ENCODE measurements at places on chromosomes 1 and 21.

DNA sequence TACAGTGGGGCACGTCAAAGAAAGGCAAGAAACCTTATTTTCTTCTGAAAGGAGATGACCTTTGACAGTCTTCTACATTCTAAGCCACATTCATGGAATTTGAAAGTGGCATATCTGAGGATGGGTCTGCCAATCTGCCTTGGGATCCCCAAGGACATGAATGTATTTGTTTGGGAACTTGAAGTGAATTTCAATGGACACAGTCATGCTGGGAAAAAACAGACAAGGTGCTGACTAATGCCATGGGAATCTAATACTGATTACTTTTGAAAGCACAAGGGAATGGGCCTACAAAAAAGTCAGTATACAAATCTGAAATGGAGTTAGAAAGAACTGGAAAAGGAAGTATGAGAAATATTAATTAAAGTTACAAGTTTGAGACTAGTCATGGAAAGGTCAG, 128.8 kb downstream of the KCNJ6 start:
- DNase-seq = no peak

DNA sequence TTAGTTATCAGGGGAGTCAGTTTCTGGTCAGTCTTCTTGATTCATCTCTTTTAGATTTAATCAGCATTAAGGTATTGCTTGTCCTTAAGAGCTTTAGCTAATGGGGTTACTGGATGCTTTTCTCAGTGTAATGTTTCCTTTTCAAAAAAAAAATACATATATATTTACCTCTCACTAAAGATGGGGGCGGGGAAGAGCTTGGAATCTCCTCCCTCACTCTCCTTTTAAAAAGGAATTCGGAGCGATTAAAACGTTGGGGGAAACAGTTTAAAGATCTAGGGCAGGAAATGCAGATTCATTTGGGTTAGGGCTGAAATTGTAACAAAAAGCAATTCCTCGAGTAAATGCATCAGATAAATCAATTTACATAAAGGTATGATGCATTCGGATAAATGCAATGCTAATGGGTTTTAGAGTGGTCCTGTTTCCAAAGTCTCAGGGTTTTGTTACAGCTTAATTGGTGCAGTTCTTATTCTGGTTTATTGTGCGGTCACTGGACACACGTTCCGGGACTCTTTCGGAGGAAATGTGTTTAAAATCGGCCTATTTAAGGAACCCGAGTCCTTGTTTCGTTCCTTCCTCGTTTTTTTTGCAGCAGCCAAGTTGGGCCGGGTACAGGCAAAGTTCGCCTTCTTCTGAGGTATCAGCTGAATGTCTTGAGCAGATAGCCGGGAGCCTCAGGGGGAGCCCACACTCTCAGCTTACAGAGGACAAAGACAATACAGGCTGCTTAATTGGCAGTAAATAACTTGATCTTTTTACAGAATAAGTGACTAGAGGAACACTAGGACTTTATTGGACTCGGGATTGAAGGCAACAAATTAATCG, 1.6 kb downstream of the LMO4 start:
- DNase-seq = peak; percentile 40

- no peak for DNase-seq
Measured at GRCh38 chr21:29233611-29234540, 64.8 kb upstream of the BACH1 start.

GRCh38 chr21:40936178-40936577, 89.2 kb upstream of the DSCAM start:
- DNase-seq = no peak

DNA sequence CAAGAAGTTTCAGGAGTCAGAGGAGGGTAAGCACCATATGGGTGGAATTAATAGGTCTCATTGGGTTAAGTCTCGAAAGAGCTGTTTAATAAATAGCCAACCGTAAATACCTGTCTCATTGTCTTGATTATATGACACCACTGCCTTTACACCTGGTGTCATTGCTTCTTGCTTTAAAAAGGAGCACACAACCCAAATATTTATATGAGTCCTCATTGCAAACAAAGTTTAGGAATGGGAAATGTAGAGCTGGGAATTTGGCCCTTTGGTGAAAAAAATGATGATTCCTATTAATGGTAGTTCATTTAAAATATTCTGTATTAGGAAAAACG, 2.1 kb downstream of the BACH1 start:
- DNase-seq = no peak

DNA sequence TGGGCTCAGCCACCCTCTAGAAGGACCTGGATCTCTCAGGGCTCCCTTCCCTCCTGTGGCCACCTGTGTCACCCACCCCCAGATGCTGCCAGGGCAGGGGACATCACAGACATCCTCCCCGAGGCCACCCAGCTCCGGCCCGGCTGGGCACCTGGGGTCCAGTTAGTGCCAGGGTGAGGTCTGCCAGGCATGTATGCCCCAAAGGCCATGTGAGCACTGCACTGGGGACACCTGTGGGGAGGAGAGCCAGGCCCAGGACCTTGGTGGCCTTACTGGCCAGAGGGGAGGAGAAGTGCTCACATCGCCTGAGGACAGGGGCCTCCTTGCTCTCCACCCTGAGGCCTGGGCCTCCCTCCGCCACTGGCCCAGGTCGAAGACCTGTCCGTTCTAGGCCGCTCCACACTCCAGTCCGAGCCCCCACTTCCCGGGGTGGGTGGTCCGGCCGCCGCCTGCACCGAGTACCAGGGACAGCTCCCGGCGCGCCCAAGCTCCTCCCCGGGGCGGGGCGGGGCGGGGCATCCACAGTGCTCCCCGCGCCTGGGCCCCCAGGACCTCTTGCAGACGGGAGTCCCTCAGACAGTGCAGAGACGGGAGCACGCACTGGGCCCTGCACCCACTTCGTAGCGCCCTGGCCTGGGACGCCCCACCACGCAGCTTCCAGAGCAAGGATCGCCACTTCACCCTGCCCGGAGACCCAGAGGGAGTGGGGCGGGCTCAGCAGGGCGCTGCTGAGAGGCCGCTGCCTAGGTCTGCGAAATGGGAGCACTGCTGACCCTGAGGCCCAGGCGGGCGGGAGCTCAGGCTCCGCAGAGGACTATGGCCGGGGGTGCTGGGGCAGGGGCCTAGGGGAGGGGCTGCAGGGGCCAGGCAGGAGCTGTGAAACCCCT, 34.3 kb upstream of the CCDC27 start:
- no peak for DNase-seq

GRCh38 chr1:247366926-247367645, 35.4 kb upstream of the ZNF496 start:
- DNase-seq = no peak

DNA sequence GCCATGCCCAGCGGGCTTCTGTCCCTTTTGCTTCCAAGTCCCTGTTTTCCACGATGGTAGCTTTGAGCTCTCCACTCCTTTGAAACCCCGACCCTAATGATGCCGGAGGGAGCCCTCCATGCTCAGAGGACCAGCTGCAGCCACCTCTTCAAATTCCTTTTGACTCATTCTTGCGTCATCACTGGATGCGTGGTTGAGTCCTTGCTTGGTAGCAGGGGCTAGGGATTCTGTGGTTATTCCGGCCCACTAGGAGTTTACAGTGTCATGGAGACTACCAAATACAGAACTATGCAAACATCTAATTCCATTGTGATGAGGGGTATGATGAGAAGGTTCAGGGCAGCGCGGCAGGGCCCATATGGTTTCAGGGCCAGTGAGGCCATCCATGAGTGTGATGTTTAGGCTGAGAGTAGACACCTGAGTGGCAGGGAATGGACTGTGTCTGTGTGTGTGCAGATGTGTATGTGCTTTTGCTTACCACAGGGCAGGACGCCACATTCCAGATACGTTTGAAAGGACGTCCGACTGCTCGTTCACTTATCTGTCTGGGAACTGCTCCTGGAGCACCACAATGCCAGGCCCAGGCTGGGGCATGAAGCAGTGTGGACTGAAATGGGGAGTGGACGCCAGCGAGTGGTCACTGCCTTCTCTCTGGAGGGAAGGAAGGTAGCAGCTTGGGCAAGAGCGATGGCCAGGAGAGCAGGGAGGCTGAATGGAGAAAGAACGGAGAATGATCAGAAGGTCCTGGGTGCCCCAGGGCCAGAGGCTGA, 30.4 kb upstream of the ZBTB21 start:
- no peak for DNase-seq

DNA sequence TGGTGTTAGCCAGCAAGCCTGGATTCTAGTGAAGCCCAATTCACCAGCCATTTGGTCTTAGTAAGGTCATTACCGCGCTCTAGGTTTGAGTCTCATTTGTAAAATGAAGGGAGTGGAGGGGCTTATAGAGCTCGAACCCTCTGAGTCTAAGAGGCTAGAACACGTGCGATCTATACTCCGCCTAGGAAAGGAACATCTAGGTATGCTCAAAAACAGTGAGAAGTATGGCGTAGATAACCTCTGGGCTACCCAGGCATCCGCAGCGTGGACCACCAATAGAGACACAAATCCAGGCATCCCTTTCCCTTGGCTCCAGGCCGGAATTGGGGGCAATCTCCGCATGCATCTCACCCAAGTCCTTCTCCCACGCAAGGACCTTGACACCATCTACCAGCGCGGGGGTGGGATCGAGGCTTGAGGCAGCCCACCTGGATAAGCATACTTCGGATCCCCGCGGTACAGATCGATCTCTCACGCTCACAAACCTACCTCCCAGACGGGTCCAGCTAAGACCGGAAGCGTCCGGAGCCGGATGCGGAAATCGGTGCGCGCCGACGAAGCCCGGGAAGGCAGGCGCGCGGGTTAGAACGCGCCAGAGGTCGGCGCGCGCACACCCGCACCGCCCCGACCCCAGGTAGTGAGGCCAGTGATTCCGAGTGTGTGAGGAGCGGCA, at the start of gene METTL25B:
METTL25B (plus strand) TSS at position 544 of the 673 bp plus-strand sequence. CDS start 636 bp downstream, outside the sequence.
- no peak for DNase-seq

DNA sequence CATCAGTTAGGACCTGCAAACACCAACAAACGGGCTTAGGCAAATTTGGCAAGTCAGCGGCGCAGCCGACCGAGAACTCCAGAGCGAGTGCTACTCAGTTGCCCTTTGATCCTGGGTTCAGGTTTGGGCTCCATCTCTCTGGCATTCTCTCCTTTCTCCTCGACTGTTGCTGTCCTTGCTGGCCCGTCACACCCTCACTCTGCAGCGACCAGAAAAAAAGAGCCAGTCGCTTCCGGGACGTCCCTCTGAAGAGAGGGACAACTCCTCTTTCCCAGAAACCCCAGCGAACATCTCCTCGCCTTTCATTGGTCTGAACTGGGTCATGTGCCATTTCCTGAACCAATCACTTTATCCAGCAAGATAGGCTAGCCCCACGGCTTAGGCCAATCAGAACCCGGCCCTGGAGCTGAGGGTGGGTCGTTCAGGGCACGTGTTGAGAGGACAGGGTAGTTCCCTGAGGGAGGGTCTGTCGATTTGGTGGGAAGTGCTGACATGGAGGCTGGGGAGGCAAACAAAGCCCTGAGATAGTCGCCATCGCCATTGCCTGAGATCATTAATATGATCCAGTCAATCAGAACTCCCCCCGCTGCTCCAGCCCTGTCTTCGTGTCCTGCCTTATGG, 113.7 kb downstream of the PTPRU start:
- no peak for DNase-seq

- DNase-seq = no peak
Measured at GRCh38 chr1:117059334-117059677, 820 bp upstream of the TTF2 start.

DNA sequence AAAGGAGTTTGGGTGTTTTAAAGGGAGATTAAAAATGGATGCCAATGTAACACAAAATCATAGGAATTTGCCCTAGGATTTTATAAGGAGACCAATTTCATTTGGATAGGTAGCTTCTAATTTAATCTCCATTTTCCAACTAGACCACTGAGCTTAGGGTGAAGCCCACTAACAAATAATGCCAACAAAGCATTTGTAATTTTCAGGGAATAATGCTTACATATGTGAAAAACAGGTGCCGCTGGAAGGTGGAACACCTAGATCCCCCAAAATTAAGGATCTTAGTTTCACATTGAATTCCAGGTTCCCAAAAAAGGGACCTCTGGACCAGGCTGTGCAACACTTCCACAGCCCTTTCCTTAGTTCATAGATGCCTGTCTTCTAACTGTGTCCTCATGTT, 66.2 kb upstream of the B3GALT5 start:
- DNase-seq = no peak

DNA sequence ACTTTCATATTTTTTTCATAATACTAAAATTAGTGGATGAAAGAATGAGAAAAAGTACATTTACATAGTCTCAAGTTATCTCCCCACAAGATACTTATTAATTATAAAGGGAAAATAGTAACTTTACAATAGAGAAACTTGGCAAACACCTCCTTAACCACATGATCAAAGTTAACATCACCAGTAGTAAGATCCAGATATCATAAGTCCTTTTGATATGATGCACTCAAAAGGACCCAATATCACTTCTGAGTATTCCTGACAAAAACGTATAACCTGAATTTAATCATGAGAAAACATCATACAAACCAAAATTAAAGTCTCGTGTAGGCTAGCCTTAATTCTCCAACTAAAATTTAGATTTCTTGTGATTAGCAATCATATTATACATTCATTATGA, 67.4 kb downstream of the LYST start:
- DNase-seq = no peak

GRCh38 chr1:95475686-95476457, 241.9 kb downstream of the RWDD3 start:
- no peak for DNase-seq

DNA sequence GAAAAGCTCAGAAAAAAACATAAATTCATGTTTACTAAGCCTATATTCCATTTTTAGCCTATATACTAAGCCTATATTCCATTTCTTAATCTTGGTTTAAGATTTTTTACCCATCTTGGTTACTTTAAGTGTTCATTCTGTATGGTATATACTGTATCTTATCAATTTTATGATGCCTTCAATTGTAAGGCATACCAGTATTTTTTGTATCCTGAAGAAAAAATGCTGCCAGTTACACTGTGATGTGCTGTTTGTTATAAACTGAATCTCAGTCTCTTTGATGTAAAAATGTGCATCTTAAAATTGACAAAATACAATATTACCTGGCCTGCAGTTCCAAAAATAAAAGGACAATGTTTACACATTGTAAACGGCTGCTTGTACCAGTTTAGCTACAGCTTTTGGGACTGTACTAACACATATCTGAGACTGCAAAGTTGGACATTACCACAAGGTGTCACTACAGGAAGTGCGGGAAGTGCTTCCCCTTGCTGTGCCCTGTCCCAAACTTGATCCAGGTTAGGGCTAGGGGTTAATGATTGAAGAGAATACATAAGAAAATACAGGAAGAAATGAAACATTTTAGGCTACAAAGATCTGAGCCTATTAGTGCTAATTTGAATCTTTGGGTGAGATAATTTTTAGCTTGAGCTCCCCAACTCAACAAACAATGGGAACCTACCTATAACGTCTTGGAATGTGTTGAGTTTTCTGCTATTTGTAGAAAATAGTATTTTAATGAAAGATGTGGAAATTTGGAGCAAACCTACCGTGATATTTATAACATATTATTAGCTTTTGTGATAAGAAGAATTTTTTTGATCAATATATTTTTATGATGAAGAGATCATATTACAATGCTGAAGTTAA, 108.9 kb downstream of the LBR start:
- DNase-seq = peak; percentile 22

GRCh38 chr1:113565621-113566020, 175.3 kb downstream of the MAGI3 start:
- no peak for DNase-seq

- no peak for DNase-seq
Measured at GRCh38 chr21:38709876-38710275, 95.9 kb upstream of the ETS2 start.

GRCh38 chr1:223363856-223364684, at the start of gene SUSD4:
SUSD4 (minus strand) TSS chr1:223364176; CDS start chr1:223363425, 751 bp downstream.
- no peak for DNase-seq

Data from muscle of arm (tissue), 14 donors.